Activated naive CD8-positive, alpha-beta T cell treated with anti-CD3 and anti-CD28 coated beads, Interleukin-2, amount 50 U/mL, for 24 hours (primary cell): ENCODE measurements at places on chromosomes 4 and X.
A peak's percentile ranks its signal among the peaks of the same experiment; 100 is the strongest.

DNA sequence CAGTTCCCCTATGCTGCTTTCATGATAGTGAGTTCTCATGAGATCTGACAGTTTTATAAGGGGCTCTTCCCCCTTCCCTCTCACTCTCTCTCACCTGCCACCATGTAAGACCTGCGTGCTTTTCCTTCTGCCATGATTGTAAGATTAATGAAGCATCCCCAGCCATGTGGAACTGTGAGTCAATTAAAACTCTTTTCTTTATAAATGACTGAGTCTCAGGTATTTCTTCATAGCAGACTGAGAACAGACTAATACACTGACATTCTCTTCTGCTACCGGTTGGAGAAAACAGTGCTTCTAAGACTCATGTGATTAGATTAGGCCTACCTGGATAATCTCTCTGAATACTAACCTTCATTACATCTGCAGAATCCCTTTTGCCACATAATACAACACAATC, 45.4 kb upstream of the TRPC5OS start:
- DNase-seq, result no peak
- H3K4me3 ChIP-seq, result no peak overlapping the region
- H3K4me1 ChIP-seq, result no peaks in the 10 kb centered on the region
- H3K36me3 ChIP-seq, result no peaks in the 10 kb centered on the region
- peaks cover 2% of the 10 kb centered on the region for H3K27me3 ChIP-seq
- H3K27ac ChIP-seq, result no peak overlapping the region

GRCh38 chr4:144782345-144782744, 136.4 kb downstream of the HHIP start:
- H3K27me3 ChIP-seq, result peaks cover 2% of the 10 kb centered on the region
- no peaks in the 10 kb centered on the region for H3K36me3 ChIP-seq
- no peak overlapping the region for H3K27ac ChIP-seq
- DNase-seq, result no peak

GRCh38 chr4:2258091-2259035, 3.5 kb downstream of the MXD4 start:
- no peak overlapping the region for H3K27ac ChIP-seq
- H3K4me3 ChIP-seq, result no peak overlapping the region
- peaks cover 3% of the 10 kb centered on the region for H3K4me1 ChIP-seq
- no peak for DNase-seq

- peaks cover 3% of the 10 kb centered on the region for H3K4me1 ChIP-seq
- peaks cover 37% of the 10 kb centered on the region for H3K36me3 ChIP-seq
- no peak overlapping the region for H3K4me3 ChIP-seq
- DNase-seq, result no peak
- no peaks in the 10 kb centered on the region for H3K27me3 ChIP-seq
- H3K27ac ChIP-seq, result no peak overlapping the region
Measured at GRCh38 chr4:142236268-142236667, 599.9 kb downstream of the IL15 start.

DNA sequence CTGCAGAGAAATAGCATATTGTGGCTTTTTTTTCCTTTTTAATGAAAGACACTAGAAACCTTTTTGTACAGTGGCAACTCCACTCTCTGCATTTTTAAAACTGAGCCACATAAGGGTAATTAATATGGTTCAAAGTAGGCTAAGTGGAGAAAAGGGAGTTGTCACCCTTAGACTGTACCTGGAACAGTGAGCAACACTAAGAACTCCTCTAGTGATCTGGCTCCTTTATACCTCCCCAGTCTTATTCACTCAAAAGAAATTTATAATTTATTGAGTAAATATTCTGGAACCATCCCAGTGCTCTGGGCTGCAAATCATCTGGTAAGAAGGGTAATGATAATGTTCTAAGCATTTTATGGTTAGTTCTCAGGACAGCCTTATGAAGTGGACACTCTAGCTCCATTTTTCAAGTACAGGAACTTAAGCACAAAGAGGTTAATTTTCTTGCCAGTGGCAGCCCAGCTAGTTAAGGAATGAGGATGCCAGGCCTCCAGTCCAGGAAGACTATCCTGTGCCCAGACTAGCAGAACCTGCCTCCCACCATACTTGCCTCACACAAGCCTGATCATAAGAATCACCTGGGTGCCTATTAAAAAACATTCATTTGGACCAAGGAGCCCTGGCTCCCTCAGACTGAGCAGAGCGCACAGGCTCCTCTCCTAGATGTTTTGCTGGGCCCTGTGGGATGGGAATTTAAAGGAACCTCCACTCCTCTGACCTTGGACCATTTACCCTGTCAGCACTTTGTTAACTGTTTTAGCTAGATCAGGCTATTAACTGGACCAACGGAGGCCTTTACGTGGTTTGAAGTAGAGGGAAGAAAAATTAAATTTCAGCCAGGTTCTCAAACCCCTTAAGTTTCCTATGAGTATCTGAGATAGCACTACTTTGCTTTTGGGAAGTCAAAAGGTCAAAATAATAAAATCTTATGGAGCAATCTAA, 102.6 kb downstream of the PDE5A start:
- H3K27me3 ChIP-seq, result no peaks in the 10 kb centered on the region
- DNase-seq, result no peak
- no peak overlapping the region for H3K27ac ChIP-seq
- H3K4me1 ChIP-seq, result no peaks in the 10 kb centered on the region
- peaks cover 10% of the 10 kb centered on the region for H3K36me3 ChIP-seq

- DNase-seq, result no peak
- no peaks in the 10 kb centered on the region for H3K27me3 ChIP-seq
- H3K36me3 ChIP-seq, result no peaks in the 10 kb centered on the region
- H3K4me1 ChIP-seq, result no peaks in the 10 kb centered on the region
- H3K27ac ChIP-seq, result no peak overlapping the region
Measured at GRCh38 chr4:21139327-21139726, 439.1 kb downstream of the PACRGL start.

DNA sequence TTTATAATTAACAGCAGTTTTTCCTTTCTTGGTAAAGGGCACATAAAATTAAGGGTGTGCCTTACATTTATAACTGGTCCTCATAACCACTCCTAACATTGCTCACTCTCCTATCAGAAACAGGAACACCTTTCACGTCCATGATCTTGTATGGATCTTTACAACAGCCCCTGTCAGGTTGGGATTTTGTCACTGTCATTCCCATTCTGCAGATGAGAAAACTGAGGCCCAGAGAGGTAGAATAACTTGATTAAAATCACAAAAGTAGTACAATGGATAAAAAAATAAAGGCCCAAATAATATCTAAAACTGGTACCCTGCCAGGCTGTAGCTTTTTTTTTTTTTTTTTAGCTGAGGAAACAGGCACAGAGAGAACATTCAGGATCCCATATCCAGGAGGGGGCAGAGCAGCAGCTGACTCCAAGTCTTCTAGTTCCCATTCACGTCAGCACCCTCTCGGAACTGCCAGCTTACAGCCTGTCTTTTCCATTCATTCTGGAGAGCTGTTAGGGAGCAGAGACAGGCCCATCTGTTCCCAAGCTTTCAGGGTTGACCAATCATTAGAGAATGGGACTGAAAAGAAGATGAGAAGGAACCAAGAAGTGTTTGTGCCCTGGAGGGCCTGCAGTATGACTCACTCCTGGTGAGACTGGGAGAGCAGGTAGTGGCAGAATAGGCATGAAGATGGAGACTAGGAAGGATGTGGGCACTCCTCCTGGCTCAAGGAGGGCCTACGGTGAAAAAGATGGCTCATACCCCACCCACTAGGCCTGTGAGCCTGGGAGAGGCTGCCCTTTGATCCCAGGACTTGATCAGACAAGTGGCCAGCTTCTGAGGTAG, 7.3 kb downstream of the SUV39H1 start:
- peaks cover 4% of the 10 kb centered on the region for H3K4me1 ChIP-seq
- H3K27ac ChIP-seq, result no peak overlapping the region
- H3K4me3 ChIP-seq, result no peak overlapping the region
- H3K27me3 ChIP-seq, result no peaks in the 10 kb centered on the region

DNA sequence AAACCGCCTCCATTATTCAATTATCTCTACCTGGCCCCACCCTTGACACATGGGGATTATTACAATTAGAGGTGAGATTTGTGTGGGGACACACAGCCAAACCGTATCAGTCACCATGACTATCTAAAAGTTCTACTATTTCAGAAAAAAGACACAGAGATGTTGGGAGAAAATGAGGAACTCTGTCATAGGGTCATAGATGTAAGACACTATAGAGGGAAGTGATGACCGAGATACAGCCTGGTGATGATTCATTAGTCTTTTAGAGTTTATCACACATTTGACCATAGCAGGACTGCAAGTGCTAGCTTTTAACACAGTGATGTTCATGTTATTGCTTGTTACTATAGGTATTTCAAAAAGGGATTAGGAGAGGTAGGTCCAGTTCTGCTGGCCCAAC, 357.0 kb upstream of the AADAT start:
- no peak for DNase-seq
- no peaks in the 10 kb centered on the region for H3K4me1 ChIP-seq
- no peaks in the 10 kb centered on the region for H3K36me3 ChIP-seq
- H3K27me3 ChIP-seq, result no peaks in the 10 kb centered on the region
- H3K27ac ChIP-seq, result no peak overlapping the region

DNA sequence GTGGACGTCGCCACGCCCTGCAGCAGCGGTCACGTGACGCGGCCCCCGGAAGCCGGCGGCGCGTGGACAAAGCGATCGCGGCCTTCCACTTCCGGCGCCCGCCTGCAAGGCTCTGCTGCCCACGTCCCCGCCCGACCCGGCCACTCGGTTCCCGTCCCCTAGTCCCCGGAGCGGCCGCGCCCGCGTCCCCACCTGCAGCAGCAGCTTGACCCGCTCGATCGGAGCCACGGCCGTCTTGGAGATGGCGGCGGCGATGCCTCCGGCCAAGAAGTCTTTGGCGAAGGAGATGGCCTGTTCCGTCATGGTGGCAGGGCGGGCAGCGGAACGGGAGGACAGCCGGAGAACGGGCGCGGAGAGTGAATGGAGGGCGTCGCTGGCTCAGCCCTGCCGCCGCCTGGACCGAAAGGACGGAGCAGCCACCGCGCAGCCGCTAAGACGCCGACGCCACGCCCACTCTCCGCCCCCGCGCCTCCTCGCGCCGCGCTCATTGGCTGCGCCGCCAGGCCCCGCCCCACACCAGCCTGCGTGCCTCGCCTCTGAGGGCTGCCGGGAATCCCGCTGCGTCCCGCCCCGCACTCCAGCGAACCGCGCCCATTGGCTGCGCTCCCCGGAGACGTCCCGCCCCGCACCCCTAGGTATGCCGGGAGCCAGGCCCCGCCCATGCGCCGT, at the start of gene SLC25A6:
TSS of gene SLC25A6 (minus strand) at position 407 of the 669 bp plus-strand sequence. CDS start at position 303, 104 bp downstream.
- peak within 1 kb of the TSS; percentile 92 for H3K27ac ChIP-seq
- peak; percentile 100 for DNase-seq
- H3K4me1 ChIP-seq, result peaks cover 63% of the 10 kb centered on the region

DNA sequence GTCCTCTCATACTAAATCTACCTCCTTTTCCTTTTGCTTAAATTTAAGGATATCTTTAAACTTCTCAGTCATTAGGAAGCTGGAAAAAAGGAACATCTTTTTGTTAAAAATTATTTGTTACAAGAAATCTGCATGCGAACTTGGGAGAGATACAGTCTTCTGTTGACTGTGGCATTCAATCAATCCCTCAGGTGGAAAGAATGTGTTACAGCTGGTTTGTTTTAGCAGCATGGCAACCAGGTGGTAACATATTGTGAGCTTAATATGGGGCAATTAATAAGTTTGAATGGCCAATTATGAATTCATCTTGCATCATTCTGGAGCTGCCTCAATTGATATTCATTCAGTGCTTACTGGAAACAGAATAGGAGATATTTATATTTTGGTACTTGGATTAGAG, 135.0 kb downstream of the GC start:
- DNase-seq, result no peak
- no peaks in the 10 kb centered on the region for H3K36me3 ChIP-seq
- H3K27ac ChIP-seq, result no peak overlapping the region
- no peaks in the 10 kb centered on the region for H3K4me1 ChIP-seq
- no peak overlapping the region for H3K4me3 ChIP-seq

DNA sequence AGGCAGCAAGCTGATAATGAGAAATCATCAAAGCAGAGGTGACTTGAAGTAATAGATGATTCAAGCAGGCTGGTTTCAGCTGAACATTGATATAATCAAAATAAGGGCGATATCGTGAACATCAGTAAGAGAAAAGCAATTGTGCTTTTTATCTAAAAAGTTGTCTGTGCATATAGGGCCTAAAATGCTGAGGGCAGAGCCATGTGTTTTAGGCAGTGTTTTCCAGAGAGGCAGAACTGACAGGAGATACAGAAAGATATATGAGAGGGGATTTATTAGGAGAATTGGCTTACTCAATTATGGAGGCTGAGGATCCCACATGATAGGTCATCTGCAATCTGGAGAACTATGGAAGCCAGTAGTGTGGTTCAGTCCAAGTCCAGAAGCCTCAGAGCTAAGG, 136.5 kb upstream of the NPY2R start:
- H3K4me3 ChIP-seq, result no peak overlapping the region
- no peak for DNase-seq
- H3K36me3 ChIP-seq, result no peaks in the 10 kb centered on the region
- no peaks in the 10 kb centered on the region for H3K27me3 ChIP-seq

DNA sequence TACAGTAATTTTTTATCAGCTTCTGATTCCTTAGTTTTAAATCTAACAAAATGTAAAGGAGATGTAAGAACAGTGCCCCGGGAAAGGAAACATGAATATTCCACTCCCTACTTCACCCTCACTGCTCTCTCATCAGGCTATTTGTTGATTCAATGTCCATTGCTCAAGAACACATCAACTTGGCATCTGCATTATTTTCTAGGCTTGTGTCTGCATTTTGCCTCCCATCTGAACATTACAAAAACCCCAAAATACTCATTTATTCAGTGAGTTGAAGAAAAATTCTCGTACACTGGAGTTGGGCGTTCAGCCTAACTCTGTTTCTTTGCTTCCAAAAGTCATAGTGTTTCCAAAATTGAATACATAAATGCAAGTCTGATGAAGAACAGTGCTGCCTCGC, 25.6 kb downstream of the ARHGAP6 start:
- H3K4me1 ChIP-seq, result no peaks in the 10 kb centered on the region
- H3K4me3 ChIP-seq, result no peak overlapping the region
- no peak for DNase-seq
- peaks cover 4% of the 10 kb centered on the region for H3K27me3 ChIP-seq
- no peak overlapping the region for H3K27ac ChIP-seq

- no peak for DNase-seq
- no peak overlapping the region for H3K4me3 ChIP-seq
- H3K27ac ChIP-seq, result no peak overlapping the region
- no peaks in the 10 kb centered on the region for H3K36me3 ChIP-seq
Measured at GRCh38 chr4:168574581-168575295, 77.9 kb downstream of the PALLD start.

DNA sequence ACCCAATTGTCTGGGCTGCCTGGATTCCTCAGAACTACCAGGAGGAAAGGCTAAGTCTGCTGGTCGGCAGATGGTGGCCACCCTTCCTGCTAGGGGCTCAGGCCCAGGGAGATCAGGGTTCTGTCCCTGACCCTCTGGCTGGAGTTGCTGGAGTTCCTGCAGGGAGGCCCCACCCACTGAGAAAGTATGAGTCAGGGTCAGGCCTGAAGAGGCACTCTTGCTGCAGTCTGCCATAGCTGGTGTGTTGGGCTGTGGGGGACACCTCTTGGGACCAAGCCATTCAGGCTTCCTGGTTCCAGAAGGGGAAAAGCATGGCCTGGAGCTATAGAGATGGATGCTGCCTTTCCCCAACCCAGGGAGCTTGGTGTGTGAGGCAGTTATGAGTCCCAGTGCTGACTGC, 40.4 kb upstream of the PCDH18 start:
- H3K4me1 ChIP-seq, result no peaks in the 10 kb centered on the region
